ENCODE measurements at places on chromosomes 12 and 14.
A peak's percentile ranks its signal among the peaks of the same experiment; 100 is the strongest.

GRCh38 chr14:105397350-105397931 is 897 bp upstream of the TEX22 start:
- no peak for DNase-seq
- peaks cover 13% of the 10 kb centered on the region for H3K4me1 ChIP-seq
- H3K27ac ChIP-seq: peak overlapping the region; percentile 84
- H3K27me3 ChIP-seq: no peaks in the 10 kb centered on the region
- peak overlapping the region; percentile 73 for H3K4me3 ChIP-seq
- peaks cover 23% of the 10 kb centered on the region for H3K36me3 ChIP-seq

GRCh38 chr14:96252999-96253539 is 2.9 kb upstream of the BDKRB1 start:
- no peaks in the 10 kb centered on the region for H3K36me3 ChIP-seq
- no peak for DNase-seq
- no peak overlapping the region for H3K27ac ChIP-seq
- no peaks in the 10 kb centered on the region for H3K4me1 ChIP-seq
- H3K27me3 ChIP-seq: peaks cover 8% of the 10 kb centered on the region

- no peak overlapping the region for H3K27ac ChIP-seq
- peaks cover 36% of the 10 kb centered on the region for H3K4me1 ChIP-seq
- no peak for DNase-seq
- no peaks in the 10 kb centered on the region for H3K27me3 ChIP-seq
- H3K36me3 ChIP-seq: peaks cover 33% of the 10 kb centered on the region
Measured at GRCh38 chr12:111846016-111846415, 4.0 kb downstream of the MAPKAPK5 start.

GRCh38 chr12:12445165-12445881 is 88.4 kb downstream of the BORCS5 start:
- peaks cover 10% of the 10 kb centered on the region for H3K36me3 ChIP-seq
- peaks cover 57% of the 10 kb centered on the region for H3K4me1 ChIP-seq
- no peaks in the 10 kb centered on the region for H3K27me3 ChIP-seq
- H3K4me3 ChIP-seq: no peak overlapping the region
- no peak for DNase-seq

DNA sequence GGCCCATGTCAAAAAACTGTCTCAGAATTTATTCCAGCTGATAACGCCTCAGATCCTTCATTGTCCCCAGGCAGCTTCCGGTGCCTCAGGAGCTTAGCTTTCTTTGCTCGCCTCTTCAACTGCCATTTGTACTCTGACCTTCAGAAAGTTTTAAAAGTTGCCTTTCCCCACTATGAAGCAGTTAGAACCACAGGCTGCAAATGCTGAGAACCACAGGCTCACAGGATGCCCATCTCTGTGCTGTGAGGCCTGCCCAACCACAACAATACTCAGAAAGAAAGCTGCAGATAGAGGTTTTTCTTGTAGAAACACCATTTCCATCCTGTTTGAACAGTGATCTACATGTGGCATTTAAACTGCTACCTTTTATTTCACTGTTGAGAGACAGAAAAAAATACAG is 131.1 kb downstream of the PRKCH start:
- DNase-seq: peak; percentile 72
- peak overlapping the region; percentile 92 for H3K27ac ChIP-seq
- peaks cover 96% of the 10 kb centered on the region for H3K4me1 ChIP-seq

GRCh38 chr14:69263364-69263763 is 3.4 kb downstream of the GALNT16 start:
- H3K4me3 ChIP-seq: no peak overlapping the region
- no peaks in the 10 kb centered on the region for H3K36me3 ChIP-seq
- no peak for DNase-seq

DNA sequence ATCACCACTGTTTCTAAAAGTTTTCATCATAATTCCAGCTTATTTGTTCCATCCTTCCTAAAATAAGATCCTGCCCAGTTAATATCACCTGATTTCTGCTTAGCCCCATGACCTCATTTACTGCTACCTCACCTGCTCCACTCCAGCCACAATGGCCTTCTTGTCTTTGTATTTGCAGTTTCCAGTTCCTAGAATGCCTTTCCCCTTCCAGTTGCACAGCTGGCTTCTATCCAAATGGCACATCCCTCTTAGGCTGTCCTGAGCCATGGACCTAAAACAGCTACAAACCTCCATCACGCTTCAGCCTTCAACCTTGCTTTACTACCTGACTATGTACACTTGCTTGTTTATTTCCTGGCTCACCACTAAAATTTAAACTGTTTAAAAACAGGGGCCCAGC is 6.5 kb upstream of the LGMN start:
- peaks cover 18% of the 10 kb centered on the region for H3K4me1 ChIP-seq
- H3K27me3 ChIP-seq: peaks cover 38% of the 10 kb centered on the region
- no peak overlapping the region for H3K4me3 ChIP-seq
- peaks cover 7% of the 10 kb centered on the region for H3K36me3 ChIP-seq

GRCh38 chr14:61476754-61477410 is 155.5 kb downstream of the PRKCH start:
- peaks cover 96% of the 10 kb centered on the region for H3K4me1 ChIP-seq
- peak overlapping the region; percentile 94 for H3K27ac ChIP-seq
- peaks cover 29% of the 10 kb centered on the region for H3K36me3 ChIP-seq
- peak; percentile 70 for DNase-seq

DNA sequence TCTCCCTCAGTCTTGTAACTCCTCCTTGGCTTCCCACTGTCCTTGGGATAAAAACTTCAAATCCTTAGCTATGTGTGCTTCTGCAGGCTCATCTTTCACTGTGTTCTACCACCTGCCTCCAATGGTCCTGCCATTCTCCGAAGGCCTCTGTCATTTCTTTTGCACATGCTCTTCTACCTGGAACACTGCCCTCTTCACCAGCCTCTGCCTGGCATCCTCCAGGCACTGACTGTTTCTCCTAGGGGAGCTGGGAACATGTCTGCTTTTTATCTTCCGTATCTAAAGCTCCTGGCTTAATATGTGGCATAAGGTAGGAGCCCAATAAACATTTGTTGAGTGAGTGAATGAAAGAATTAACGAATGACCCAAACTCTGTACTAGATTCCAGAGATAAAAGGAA is 603.3 kb upstream of the TMEM132C start:
- H3K27me3 ChIP-seq: no peaks in the 10 kb centered on the region
- no peak for DNase-seq
- no peak overlapping the region for H3K4me3 ChIP-seq
- no peaks in the 10 kb centered on the region for H3K36me3 ChIP-seq
- no peak overlapping the region for H3K27ac ChIP-seq

DNA sequence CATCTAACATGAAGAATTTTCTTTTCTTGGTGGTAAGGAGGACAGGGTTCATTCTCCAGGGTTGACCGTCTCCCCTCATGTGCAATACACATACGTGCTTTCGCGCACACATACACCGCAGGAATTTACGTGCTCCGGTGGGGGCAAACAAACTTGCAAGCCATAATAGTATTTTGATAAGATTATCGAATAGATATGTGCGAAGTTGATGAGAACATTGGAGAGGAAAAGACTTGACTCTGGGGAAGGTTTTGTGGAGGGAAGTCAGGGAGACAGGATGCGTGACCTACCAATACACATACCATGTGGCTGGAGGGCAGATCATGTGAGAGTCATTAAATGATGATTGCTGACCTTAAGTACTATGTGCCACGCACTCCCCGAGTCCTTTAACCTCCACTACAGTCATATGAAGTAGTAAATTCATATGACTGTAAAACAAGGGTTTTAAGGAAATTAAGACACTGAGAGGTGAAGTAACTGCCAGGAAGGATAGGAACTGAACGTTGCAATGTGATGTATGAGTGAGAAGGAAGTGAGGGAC is 921 bp downstream of the RAD51B start:
- peaks cover 40% of the 10 kb centered on the region for H3K4me1 ChIP-seq
- H3K36me3 ChIP-seq: no peaks in the 10 kb centered on the region
- no peaks in the 10 kb centered on the region for H3K27me3 ChIP-seq
- no peak for DNase-seq
- peak overlapping the region; percentile 92 for H3K4me3 ChIP-seq

- no peak overlapping the region for H3K4me3 ChIP-seq
- no peaks in the 10 kb centered on the region for H3K4me1 ChIP-seq
- H3K27me3 ChIP-seq: no peaks in the 10 kb centered on the region
- no peak for DNase-seq
Measured at GRCh38 chr12:78916845-78917480, 52.4 kb downstream of the SYT1 start.

DNA sequence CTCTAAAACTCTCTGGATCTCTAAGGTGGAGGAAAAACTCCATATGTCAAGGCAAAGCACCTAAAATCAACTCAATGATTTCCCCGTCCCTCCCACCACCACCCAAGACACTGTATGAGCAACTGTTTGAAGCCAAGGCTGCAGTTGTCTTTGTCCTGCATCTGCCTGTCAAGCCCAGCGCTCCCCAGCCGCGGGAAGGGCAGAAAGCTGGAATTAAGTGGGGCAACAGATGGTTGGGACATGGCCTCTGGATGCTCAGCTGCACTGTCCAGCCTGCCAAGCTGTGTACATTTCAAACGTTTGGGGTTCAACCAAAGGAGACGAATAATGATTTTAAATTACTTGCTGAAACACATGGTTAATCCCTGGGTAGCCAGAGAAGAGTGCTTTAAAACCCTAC is 42.2 kb upstream of the PTGR2 start:
- no peak for DNase-seq
- H3K4me1 ChIP-seq: peaks cover 9% of the 10 kb centered on the region
- no peaks in the 10 kb centered on the region for H3K36me3 ChIP-seq

DNA sequence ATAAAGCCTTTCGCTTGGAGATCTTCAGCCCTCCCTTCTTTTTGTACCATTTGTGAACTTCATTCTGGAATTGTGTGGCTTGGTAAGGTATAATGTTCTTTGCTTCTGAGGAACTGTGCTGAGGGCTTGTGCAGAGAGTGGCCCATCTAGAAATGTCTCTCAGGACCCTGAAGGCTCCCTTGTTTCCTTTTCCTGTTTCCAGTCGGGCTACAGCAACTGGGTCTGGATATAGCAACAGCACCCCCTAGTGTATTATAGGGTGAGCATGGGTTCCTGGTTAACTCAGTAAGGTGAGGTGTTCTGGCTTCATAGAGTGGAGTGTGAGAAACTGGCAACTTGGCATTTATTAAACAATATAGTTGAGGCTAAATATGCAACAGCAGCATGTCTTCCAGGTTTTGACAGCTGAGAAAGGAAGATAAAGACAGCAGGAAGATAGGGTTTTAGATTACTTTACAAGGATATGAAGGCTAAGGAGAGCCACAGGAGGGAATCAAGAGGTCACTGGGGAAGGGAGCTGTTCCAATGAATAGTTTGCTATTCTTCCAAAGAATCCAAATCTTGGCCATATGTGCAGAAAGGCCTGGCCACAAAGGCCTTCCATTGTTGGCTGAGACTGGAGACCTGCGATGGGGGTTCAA is 49.1 kb upstream of the RNU6-8 start:
- H3K4me3 ChIP-seq: no peak overlapping the region
- DNase-seq: peak; percentile 35
- H3K4me1 ChIP-seq: no peaks in the 10 kb centered on the region
- H3K36me3 ChIP-seq: no peaks in the 10 kb centered on the region
- H3K27me3 ChIP-seq: no peaks in the 10 kb centered on the region
- H3K27ac ChIP-seq: no peak overlapping the region

DNA sequence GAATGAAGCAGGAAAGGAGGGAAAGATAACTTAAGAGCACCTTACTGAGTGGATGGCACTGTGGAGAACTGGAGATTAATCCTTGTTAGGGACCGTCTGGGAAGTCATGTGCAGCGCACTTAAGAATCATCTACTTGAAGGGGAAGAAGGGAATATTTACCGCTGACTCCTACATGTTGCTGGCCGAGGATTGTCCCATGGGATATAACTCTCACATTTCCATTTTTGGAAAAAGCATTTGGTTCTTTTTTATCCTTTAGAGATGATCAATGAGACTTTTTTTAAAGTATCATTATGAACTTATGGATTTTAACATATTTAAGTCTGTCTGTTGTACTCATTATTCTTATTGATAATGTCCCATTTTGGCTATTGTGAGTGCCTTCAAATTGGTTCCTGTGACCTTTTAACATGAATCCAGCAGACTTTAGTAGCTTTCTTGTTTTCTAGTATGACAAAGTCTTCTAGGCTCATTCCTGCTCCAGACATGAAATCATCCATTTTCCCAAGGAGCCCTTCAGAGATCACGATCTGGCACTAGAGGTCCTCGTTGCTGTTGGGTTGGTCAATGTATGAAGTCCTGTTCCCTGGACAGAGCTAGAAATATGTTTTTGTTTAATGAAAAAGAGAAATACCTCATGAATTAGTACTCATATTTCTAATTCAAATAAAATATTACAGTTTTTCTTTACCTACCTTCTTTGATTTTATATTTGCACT is 20.2 kb upstream of the FAM234B start:
- H3K4me3 ChIP-seq: no peak overlapping the region
- no peaks in the 10 kb centered on the region for H3K4me1 ChIP-seq
- no peak overlapping the region for H3K27ac ChIP-seq
- no peaks in the 10 kb centered on the region for H3K36me3 ChIP-seq
- peaks cover 39% of the 10 kb centered on the region for H3K27me3 ChIP-seq

DNA sequence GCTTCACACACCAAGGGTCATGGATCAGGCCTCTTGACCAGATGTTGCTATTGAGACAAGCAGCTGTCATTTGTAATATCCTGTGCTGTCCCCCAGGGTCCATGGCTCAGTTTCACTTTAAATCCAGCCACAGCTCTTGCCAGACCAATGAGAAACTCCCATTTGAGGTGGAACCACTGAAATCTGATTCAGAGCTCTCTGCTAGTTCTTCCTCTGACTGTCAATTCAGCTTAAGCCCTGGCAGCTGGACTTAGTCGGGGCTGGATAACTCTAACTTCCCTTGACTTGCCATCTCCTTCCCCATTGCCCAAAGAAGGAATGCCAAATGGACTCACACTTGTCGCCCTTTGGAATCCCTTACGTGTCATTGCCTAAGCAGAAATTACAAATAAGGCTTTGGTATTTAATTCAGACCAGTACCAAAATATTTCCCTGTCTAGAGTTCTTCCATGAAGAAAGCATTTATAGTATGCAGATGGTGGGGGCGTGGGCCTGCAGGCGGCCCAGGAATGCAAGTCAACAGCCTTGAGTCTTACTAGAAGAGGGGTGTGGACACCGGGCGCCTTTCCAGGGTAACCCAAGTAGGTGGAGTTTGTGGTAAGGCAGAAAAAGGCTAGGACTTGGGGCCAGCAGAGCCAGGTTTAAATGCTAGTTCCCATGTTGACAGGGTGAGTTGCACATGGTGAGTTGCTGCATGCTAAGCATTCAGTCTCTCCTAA is 96.9 kb upstream of the TMPO start:
- no peak for DNase-seq
- H3K27ac ChIP-seq: no peak overlapping the region
- H3K27me3 ChIP-seq: peaks cover 13% of the 10 kb centered on the region
- no peaks in the 10 kb centered on the region for H3K4me1 ChIP-seq

- DNase-seq: no peak
- no peaks in the 10 kb centered on the region for H3K4me1 ChIP-seq
- H3K4me3 ChIP-seq: no peak overlapping the region
- peaks cover 43% of the 10 kb centered on the region for H3K36me3 ChIP-seq
- no peak overlapping the region for H3K27ac ChIP-seq
Measured at GRCh38 chr14:65738339-65738738, 325.8 kb downstream of the FUT8 start.

- H3K4me1 ChIP-seq: peaks cover 11% of the 10 kb centered on the region
- H3K4me3 ChIP-seq: no peak overlapping the region
- no peak overlapping the region for H3K27ac ChIP-seq
- DNase-seq: no peak
- H3K36me3 ChIP-seq: peaks cover 2% of the 10 kb centered on the region
- peaks cover 44% of the 10 kb centered on the region for H3K27me3 ChIP-seq
Measured at GRCh38 chr14:24361326-24361725, 6.7 kb upstream of the NFATC4 start.

- H3K36me3 ChIP-seq: no peaks in the 10 kb centered on the region
- DNase-seq: no peak
- peaks cover 4% of the 10 kb centered on the region for H3K27me3 ChIP-seq
- H3K27ac ChIP-seq: no peak overlapping the region
- H3K4me3 ChIP-seq: no peak overlapping the region
Measured at GRCh38 chr12:40054555-40055227, 51.2 kb downstream of the SLC2A13 start.

Data from activated T-helper 1 cell treated with anti-CD3 and anti-CD28 coated beads, Interleukin-12 subunit alpha, Interleukin-12 subunit beta, Interleukin-2, Interleukin-4 antibody, amounts not matched to agents 30 ng/mL and 10 ng/mL and 1 ng/mL, durations not matched to agents 14 hours and 24 hours and 36 hours (primary cell).